ENCODE measurements at places on chromosomes 2 and 18.

DNA sequence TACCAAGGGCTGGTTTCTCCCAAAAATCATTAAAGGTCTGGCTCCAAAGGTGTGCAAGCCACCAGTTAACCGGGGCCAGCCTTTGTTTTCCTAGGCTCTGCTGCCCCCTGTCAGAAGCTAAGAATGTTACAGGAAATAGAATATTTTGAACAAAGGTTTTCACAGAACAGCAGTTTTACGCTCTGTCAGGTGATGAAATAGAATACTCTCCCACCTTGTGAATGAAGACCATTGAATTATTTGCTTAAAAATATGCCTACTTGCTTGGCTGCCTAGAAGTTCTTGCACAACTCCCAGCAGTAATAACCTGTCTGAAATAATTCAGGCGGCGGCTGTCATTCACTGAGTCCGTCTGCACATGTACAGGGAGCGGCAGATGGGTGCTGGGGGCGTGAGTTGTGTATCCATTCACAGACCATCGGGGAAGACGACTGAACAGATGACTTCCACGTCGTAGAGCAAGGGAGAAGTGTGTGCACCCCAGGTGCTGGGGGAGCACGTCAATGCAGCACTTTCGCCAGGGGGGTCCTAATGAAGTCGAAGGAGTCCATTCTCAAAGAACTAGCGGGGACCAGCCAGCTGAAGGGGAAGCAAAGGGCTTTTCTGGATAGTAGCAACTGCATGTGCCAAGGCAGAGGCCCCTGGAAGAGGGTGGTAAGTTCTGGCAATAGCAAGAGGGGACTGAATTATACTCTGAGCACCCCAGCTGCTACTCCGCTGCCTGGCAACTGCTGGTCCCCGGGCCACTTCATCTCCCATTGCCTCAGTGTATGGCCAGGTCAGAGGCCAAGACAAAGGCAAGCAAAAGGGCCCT lies 56.1 kb downstream of the SF3B1 start:
- peak; percentile 11 for DNase-seq

GRCh38 chr2:83055376-83056010 lies 1403.6 kb downstream of the SUCLG1 start:
- DNase-seq, result peak; percentile 11

GRCh38 chr2:15222856-15223255 lies 338.3 kb downstream of the NBAS start:
- DNase-seq, result no peak

DNA sequence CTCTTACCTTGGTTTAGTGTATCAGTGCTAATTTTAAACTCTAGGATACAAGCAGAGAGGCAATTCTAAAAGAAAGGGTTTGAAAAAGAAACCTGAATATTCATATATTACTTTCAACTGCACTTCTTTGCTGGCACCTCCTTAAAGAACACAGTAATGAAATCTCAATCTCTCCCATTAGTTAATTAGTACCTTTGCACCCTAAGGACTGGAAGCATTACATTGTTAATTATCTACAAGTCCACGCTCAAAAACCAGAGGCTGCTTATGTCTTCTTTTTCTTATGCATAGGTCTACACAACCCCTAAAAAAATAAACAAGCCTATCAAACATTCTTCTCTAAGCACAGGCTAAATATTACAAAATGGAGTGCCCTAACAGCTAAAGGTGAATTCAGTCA lies 20.2 kb downstream of the EPHA4 start:
- no peak for DNase-seq

GRCh38 chr2:45993476-45993991 lies 303.7 kb upstream of the EPAS1 start:
- DNase-seq, result peak; percentile 79

- no peak for DNase-seq
These were observed 72.6 kb downstream of the VIT start for GRCh38 chr2:36769106-36769505.

DNA sequence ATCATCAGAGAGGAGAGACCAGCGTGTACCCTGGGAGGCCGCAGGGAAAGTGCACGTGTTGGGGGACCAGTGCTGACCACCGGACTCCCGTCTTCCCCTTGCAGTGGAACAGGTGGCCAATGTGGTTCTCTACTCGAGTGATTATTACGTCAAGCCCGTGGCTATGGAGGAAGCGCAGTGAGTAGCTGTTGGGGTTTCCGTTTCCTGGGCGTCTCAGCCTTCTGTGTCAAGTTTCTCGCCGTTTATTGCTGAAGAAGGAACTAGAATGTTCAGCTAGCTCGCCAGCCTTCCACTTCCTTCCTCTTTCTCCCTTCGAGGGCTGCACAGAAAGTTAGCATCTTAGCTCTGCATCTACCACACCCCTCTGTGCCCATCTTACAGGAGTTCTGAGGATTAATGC lies 22.8 kb upstream of the DGKD start:
- DNase-seq, result no peak

GRCh38 chr2:52904355-52904891 lies 863.2 kb upstream of the CHAC2 start:
- DNase-seq, result no peak

GRCh38 chr2:160355080-160355479 lies 138.5 kb downstream of the RBMS1 start:
- no peak for DNase-seq

- no peak for DNase-seq
These were observed 11.7 kb downstream of the TTC32 start for GRCh38 chr2:19890104-19890503.

DNA sequence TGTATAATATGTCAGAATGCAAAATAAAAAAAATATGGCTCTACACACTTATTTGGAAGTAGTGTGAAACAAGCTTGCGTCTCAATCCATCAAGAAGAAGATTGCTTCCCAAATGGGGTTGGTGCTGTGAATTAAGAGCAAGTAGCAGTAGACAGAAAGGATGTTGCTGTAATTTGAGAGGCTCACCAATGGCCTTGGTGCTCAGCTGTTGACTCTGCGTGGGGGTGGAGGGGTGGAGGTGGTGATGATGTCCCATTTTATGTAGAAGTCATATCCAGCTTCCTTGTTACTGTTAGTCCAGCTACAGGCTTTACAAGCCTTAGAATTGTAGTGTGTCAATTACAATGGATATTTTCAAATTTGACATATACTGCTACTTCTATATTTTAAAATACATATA lies 223.4 kb upstream of the RND3 start:
- DNase-seq, result no peak

GRCh38 chr2:25991965-25992364 lies 9.7 kb upstream of the KIF3C start:
- DNase-seq, result no peak

Data from H4 (cell line).